Naive thymus-derived CD4-positive, alpha-beta T cell (primary cell): ENCODE measurements at places on chromosomes 13 and 19. TPM values are rescaled to one million over a fixed set of nuclear protein-coding genes. Genes with fewer than 3 reads are reported as not detected.

DNA sequence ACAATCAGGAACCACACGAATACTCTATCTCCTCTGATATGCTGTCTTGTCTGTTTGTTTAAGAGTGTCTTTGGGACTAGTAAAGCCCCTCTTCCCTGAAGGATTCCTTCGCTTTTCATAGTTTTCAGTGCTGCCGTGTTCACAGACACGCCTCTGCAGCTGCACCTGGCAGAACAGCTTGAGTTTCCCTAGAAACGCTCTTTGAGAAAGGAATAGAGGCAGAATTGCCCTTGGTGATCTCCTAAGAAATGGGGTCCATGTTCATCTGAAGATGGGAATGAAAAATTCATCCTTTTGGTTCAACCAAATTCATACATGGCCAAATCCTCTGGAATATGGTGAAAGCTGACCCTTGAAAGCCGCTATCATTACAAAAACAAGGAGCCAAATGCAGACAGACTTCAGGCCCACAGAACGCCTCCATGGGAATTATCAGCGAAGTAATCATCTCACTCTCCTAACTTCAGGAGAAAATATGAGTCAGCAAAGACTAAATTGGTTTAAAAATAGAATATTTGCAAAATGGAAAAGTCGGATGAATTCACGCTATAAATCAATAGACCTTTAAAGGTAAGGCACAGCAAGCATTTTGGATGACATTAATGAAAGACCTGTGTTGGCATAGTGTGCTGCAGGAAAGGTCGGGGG is 5.5 kb downstream of the SACS start:
- no peaks in the 10 kb centered on the region for H3K36me3 ChIP-seq
- no peak overlapping the region for H3K27ac ChIP-seq
- no peaks in the 10 kb centered on the region for H3K27me3 ChIP-seq
- H3K4me3 ChIP-seq = no peak overlapping the region
- no peak for DNase-seq
- H3K4me1 ChIP-seq = no peaks in the 10 kb centered on the region

The RLN3 gene
- total RNA-seq = not detected

GRCh38 chr13:99809496-99809895 is 162.1 kb downstream of the ZIC5 start:
- no peak overlapping the region for H3K27ac ChIP-seq
- H3K4me1 ChIP-seq = no peaks in the 10 kb centered on the region
- no peak for DNase-seq
- H3K27me3 ChIP-seq = no peaks in the 10 kb centered on the region

- H3K36me3 ChIP-seq = peaks cover 39% of the 10 kb centered on the region
- no peaks in the 10 kb centered on the region for H3K4me1 ChIP-seq
- H3K27ac ChIP-seq = no peak overlapping the region
- DNase-seq = no peak
- H3K4me3 ChIP-seq = no peak overlapping the region
These were observed 26.5 kb upstream of the C13orf46 start for GRCh38 chr13:114000151-114001040.

DNA sequence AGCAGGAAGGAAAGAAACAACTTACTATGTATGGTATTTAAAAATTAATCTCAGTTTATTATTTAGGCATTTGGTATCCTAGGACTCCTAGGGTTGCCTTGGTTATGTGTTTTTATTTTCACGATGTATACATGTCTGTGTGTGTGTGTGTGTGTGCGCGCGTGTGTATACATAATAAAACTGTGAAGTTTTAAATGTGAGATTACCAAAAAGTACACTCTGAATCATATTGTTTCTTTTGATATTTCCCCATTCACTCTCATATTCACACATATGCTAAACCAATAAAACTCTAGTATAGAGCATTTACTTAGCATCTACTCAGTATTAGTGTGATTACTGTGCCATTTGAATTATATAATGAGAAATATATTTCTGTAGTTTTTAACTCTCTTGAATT is 30.8 kb upstream of the NDFIP2 start:
- DNase-seq = no peak
- no peaks in the 10 kb centered on the region for H3K27me3 ChIP-seq
- H3K4me1 ChIP-seq = peaks cover 19% of the 10 kb centered on the region
- H3K27ac ChIP-seq = no peak overlapping the region
- no peaks in the 10 kb centered on the region for H3K36me3 ChIP-seq

The GPC6 gene
- total RNA-seq = not detected

The EMP3 gene
- 425 and 460 TPM in 2 replicates for total RNA-seq

DNA sequence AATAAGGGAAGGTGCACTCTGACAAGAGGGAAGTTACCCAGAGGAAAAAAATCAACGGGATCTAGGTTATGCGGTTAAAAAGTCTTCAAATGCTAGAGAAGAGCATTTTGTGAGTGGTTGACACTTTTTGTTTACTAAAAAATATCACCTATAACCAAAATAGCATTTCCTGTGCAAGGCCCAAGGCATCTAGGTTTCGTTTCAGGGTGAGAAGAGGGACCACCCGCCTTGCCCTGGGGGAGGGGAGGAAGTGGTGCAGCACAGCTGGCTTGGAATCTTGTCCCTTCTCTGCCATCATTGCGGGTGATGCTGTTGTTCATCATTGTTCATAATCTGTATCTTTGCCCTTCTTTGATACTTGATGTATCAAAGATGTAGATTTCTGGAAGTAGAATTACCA is 80.6 kb downstream of the NUFIP1 start:
- H3K4me1 ChIP-seq = no peaks in the 10 kb centered on the region
- no peak overlapping the region for H3K27ac ChIP-seq
- no peak overlapping the region for H3K4me3 ChIP-seq

DNA sequence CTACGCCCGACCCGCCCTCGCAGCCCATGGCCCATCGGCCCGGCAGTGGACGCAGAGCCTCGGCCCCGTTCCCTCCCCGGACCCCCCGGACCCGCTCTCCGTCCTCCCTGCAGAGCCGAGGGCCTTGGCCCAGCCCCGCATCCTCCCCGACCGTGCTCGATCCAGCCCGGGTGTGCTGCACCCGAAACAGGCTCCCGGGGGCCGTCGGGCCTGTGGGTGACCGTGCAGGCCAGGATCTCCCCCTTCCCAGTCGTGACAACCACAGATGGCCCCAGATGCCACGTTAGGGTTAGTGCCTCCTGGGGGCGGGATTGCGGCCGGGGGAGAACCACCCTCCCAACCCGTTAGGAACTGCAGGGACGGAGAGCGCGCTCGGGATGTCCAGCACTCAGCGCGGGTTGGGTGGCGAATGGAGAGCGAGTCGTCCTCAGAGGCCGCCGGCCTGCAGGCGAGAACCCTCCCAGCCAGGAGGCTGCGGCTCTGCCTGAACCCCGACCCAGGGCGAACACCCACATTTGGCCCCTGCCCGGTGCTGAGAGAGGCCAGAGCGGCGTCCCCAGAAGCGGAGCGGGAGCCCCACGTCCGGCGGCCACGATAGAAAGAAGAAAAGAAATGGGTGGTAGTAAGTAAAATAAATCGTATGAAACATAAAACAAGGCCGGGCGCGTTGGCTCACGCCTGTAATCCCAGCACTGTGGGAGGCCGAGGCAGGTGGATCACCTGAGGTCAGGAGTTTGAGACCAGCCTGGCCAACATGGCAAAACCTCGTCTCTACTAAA is 6.7 kb upstream of the MADCAM1 start:
- H3K27me3 ChIP-seq = no peaks in the 10 kb centered on the region
- H3K4me1 ChIP-seq = peaks cover 5% of the 10 kb centered on the region
- H3K4me3 ChIP-seq = peak overlapping the region; percentile 62

DNA sequence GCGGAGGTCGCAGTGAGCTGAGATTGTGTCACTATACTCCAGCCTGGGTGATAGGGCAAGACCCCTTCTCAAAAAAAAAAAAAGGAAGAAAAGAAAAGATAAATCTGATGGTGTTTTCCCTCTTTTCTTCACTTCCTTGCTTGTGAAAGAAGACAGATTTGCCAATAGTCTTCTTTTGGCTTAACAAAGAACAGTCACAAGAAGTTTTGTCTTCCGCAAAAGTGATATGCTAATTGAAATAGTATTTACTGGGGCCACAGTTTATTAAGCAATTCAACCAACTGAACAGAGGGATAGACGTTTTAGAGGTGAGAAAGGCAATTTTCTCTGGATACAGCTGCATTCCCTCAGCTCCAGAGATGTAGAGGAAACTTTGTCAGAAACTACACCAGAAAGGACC is 22.9 kb upstream of the PLAUR start:
- no peak overlapping the region for H3K27ac ChIP-seq
- no peaks in the 10 kb centered on the region for H3K4me1 ChIP-seq
- no peaks in the 10 kb centered on the region for H3K36me3 ChIP-seq
- H3K4me3 ChIP-seq = no peak overlapping the region

GRCh38 chr13:51733374-51734298 is 70.3 kb downstream of the DHRS12 start:
- no peak for DNase-seq
- no peaks in the 10 kb centered on the region for H3K4me1 ChIP-seq
- H3K27me3 ChIP-seq = no peaks in the 10 kb centered on the region
- no peak overlapping the region for H3K27ac ChIP-seq
- H3K36me3 ChIP-seq = no peaks in the 10 kb centered on the region

GRCh38 chr19:35162471-35163326 is 8.2 kb downstream of the FXYD5 start:
- DNase-seq = no peak
- peaks cover 72% of the 10 kb centered on the region for H3K36me3 ChIP-seq
- peak overlapping the region; percentile 10 for H3K27ac ChIP-seq
- no peak overlapping the region for H3K4me3 ChIP-seq

DNA sequence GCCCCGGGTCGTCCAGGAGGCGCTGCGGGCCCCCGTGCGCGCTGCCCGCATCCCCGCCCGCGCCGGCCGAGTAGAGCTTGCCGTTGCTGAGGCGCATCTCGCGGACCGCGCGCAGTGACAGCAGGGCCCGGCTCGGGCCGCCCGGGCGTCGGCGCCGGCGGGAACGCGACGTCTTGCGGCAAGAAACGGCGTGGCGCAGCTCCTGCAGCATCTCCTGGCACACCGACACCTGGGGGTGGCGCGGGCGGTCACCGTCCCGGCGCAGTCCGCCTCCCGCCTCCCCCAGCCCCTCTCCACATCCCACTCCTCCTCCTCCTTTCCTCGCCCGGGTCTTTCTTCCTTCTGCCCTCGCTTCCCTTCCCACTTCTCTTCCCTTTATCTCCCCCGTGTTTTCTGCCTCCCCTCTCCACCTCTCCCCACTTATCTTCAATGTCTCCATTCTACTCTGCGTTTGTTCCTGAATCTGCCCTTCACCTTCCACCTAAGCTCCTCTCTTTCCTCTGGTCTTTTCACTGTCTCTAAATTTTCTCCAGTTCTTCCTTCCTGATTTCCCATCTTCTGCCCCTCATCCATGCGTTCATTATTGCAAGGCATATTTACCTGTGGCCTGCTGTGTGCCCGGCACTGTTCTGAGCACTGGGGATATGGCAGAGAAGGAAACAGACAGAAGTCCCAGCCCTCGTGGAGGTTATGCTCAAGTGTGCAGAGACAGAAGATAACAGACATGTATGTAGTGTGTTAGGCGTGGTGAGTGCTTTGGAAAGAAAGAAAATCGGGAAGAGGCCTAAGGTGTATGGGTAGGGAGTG is 5.2 kb upstream of the ATP1A3 start:
- no peak for DNase-seq
- peaks cover 16% of the 10 kb centered on the region for H3K27me3 ChIP-seq
- no peak overlapping the region for H3K27ac ChIP-seq
- peaks cover 7% of the 10 kb centered on the region for H3K4me1 ChIP-seq
- no peaks in the 10 kb centered on the region for H3K36me3 ChIP-seq

The ICAM4 gene
- total RNA-seq = 3.7 TPM

The KLK3 gene
- total RNA-seq = not detected

The KLK2 gene
- total RNA-seq = not detected

- no peak overlapping the region for H3K27ac ChIP-seq
- H3K27me3 ChIP-seq = no peaks in the 10 kb centered on the region
- no peaks in the 10 kb centered on the region for H3K4me1 ChIP-seq
- DNase-seq = no peak
These were observed 836.4 kb upstream of the GPC6 start for GRCh38 chr13:92390217-92390616.
